ENCODE measurements at places on chromosomes 11 and 22. TPM values are rescaled to one million over a fixed set of nuclear protein-coding genes. Genes with fewer than 3 reads are reported as not detected.

The SOX6 gene
- 15.8 TPM for polyA plus RNA-seq

The TMEM191B gene
- not detected for polyA plus RNA-seq

The MARK2 gene
- polyA plus RNA-seq, result 17.5 TPM

The SMC1B gene
- 0.09 TPM for polyA plus RNA-seq

The CCDC82 gene
- 49.5 TPM for polyA plus RNA-seq

The FREY1 gene
- polyA plus RNA-seq, result 0.26 TPM

The APOBEC3B gene
- 3.2 TPM for polyA plus RNA-seq

The RTN4R gene
- polyA plus RNA-seq, result 23.9 TPM

The NEU3 gene
- 5.9 TPM for polyA plus RNA-seq

The ZNF214 gene
- polyA plus RNA-seq, result 2.8 TPM

The SBF2 gene
- polyA plus RNA-seq, result 27.5 TPM

The CCDC157 gene
- 0.69 TPM for polyA plus RNA-seq

The F2 gene
- 0.28 TPM for polyA plus RNA-seq

The SLC7A4 gene
- polyA plus RNA-seq, result 0.70 TPM

The OR52E8 gene
- polyA plus RNA-seq, result not detected

The GAB4 gene
- not detected for polyA plus RNA-seq

The PKP3 gene
- 0.49 TPM for polyA plus RNA-seq

The LRRC55 gene
- 2.2 TPM for polyA plus RNA-seq

The MOGAT2 gene
- not detected for polyA plus RNA-seq

The MIOX gene
- polyA plus RNA-seq, result not detected

The EHF gene
- 23.1 TPM for polyA plus RNA-seq

The SYT7 gene
- 3.5 TPM for polyA plus RNA-seq

The ANO9 gene
- not detected for polyA plus RNA-seq

The OR5I1 gene
- polyA plus RNA-seq, result not detected

The RCN1 gene
- polyA plus RNA-seq, result 183 TPM

The TMEM45B gene
- polyA plus RNA-seq, result 2.0 TPM

The ANGPTL5 gene
- polyA plus RNA-seq, result not detected

The ALG12 gene
- polyA plus RNA-seq, result 17.2 TPM

The OR5P2 gene
- polyA plus RNA-seq, result not detected

The SCGB1D2 gene
- not detected for polyA plus RNA-seq

The OR9Q2 gene
- not detected for polyA plus RNA-seq

Data from muscle of arm (tissue), 14 donors.